ENCODE measurements at places on chromosomes 4 and X.

DNA sequence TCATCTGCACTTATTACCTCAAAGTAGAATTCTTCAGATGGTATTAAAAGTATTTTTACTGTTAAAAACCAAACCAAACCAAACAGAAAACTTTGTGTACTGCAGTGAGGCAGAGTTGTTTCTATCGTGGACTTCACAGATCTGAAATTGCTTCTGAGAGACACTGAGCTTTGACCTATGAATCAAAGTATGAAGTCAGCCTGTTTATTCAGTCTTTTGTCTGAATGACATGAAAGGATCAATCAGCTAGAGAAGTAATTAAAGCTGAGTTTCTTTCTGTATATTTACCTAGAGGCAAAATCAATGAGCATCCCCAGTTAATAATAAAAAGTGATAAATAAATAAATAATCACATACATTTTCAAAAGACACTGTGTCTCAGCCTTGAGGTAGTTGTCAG, 2121.0 kb downstream of the PCDH7 start:
- DNase-seq, result no peak

GRCh38 chr4:8362483-8362882, 78.0 kb downstream of the ACOX3 start:
- no peak for DNase-seq

GRCh38 chr4:156779774-156780173, 191.8 kb downstream of the PDGFC start:
- DNase-seq, result peak; percentile 95

DNA sequence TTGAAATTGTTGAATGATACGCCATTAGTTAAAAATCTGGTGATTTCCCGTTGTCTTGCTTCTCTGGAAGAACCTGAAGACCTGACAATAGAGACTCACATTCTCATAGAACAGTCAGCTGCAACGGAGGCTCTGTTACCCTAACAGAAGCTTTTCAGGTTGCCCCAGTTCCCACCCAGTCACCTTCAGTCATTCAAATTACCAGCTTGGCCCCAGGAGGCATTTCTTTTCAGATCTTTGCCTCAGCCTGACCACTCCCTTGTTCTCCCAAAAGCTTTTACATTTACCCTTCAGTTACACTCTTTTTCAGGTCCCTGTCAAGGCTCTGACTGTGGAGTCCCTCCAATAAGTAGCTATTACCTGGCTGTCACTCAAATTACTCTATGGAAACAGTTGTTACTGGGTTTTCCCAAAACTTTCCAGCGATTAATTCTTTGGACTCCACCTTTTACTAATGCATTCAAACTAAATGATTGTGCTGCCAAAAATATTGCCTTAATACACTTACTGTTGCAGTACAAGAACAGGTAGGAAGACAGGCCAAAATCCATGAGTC, 162.2 kb upstream of the FTHL17 start:
- DNase-seq, result no peak

GRCh38 chr4:74322301-74322700, 14.0 kb downstream of the EPGN start:
- no peak for DNase-seq

- no peak for DNase-seq
These were observed 83.8 kb upstream of the STOX2 start for GRCh38 chr4:183821076-183821853.

GRCh38 chrX:122945328-122945727, 238.8 kb upstream of the GRIA3 start:
- peak; percentile 8 for DNase-seq

DNA sequence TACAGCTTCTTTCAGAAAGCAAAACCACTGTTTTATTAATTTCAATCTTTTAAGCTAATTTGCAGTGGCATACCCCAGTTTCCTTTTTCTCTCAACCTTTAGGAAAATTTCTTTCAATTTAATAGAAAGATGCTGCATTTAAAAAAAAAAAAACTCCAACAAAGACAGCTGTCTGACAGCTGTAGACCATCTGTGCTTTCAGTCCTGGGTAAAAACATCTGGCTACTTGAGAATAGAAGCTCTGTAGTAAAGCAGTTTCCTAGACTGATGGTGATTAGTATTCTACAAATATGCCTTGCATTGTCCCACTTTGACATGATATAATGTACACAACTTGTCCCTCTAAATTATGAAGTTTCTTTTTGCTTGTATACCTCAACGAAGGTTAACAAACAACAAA, 197.8 kb downstream of the EDA start:
- DNase-seq, result no peak

DNA sequence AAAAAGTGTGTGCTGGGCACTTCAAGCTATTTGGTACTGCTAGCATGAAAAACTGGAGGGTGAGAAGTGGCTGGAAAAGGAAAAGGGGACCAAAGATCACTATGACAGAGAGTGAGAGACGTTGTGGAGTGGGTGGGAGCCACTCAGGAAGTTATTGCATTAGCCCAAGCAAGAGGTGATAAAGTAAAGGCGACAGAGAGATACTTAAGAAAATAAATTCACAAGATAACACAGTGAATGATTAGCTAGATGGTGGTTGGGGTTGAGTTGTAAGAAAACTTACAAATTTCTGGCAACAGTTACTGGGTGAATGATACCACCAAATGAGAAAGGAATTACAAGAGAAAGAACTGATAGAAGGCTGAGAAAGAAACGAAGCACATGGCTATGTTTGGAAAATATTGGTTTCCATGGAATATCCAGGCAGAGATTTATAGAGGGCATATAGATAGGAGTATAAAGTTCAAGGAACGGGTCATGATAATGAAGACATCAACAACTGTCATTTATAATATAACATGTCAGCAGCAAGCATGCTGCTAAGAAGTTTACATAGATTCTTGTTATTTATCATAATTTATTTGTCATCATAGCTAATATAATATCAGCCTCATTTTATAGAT, 60.7 kb downstream of the CASK start:
- DNase-seq, result no peak

DNA sequence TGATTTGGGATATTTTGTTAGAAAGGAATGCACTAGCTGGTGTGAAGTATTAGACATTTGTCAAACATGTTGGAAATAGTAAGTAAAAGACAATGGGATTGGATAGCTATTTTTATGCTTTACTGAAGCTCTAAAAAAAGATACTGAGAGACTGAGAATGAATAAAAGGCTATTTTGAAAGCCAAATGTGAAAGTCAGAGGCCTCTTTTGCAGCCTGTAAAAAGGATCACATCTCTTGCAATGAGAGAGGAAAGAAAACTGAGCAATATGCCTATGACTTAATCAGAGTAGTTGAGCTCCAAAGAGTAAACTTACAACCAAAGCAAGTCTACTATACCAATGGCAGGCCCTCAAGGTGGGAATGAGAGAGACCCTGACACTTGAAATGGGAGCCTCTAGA, 212.6 kb upstream of the LCORL start:
- DNase-seq, result no peak

DNA sequence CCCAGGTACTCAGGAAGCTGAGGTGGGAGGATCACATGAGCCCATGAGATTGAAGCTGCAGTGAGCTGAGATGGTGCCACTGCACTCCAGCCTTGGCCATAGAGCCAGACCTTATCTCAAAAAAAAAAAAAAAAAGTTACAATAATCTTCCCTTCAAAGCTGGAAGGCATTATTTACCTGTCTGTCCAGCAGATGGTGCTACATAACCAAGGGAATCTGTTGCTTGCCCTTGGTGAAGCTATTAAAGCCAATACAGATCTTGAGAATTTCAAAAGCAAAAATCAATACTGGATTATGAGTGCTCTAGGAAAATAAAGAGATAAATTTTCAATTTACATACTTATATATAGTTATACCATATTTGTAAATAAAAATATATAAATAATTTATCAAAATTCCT, 25.9 kb downstream of the PKD2 start:
- peak; percentile 61 for DNase-seq

DNA sequence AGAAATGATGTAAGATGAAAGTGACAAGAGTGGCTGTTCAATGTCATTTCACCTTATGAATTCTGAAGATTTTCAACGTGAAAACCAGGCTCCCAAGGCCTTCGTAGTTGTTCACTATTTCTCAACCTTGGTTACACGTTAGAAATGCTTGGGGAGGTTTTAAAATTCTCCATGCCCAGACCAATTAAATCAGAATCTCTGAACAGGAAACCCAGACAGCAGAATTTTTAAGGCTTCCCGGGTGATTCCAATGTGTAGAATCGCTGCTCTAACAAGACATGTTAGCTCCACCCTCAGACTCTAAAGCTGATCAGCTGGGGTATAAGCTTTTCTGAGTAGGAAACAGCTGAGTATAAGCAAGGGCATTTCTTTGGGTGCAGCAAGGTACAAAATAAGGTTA, 160.4 kb upstream of the TET2 start:
- DNase-seq, result no peak

- DNase-seq, result no peak
These were observed 1272.6 kb downstream of the PCDH19 start for GRCh38 chrX:99137488-99137887.

GRCh38 chrX:121886557-121886956, 839.1 kb downstream of the GLUD2 start:
- DNase-seq, result peak; percentile 0

- no peak for DNase-seq
These were observed 74.8 kb downstream of the HTRA3 start for GRCh38 chr4:8344377-8344776.

GRCh38 chr4:66489783-66490452, 819.6 kb upstream of the EPHA5 start:
- peak; percentile 71 for DNase-seq

DNA sequence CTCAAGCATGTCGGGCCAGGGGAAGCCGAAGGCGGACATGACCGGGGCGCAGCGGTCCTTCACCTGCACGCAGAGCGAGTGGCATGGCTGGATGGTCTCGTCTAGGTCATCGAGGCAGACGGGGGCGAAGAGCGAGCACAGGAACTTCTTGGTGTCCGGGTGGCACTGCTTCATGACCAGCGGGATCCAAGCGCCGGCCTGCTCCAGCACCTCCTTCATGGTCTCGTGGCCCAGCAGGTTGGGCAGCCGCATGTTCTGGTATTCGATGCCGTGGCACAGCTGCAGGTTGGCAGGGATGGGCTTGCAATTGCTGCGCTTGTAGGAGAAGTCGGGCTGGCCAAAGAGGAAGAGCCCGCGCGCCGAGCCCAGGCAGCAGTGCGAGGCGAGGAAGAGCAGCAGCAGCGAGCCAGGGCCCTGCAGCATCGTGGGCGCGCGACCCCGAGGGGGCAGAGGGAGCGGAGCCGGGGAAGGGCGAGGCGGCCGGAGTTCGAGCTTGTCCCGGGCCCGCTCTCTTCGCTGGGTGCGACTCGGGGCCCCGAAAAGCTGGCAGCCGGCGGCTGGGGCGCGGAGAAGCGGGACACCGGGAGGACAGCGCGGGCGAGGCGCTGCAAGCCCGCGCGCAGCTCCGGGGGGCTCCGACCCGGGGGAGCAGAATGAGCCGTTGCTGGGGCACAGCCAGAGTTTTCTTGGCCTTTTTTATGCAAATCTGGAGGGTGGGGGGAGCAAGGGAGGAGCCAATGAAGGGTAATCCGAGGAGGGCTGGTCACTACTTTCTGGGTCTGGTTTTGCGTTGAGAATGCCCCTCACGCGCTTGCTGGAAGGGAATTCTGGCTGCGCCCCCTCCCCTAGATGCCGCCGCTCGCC, at the start of gene SFRP2:
TSS of gene SFRP2 (minus strand) at position 671 of the 864 bp plus-strand sequence. CDS start at position 423, 248 bp downstream.
- peak; percentile 27 for DNase-seq

- DNase-seq, result no peak
These were observed 11.4 kb downstream of the MAOB start for GRCh38 chrX:43870758-43871419.

DNA sequence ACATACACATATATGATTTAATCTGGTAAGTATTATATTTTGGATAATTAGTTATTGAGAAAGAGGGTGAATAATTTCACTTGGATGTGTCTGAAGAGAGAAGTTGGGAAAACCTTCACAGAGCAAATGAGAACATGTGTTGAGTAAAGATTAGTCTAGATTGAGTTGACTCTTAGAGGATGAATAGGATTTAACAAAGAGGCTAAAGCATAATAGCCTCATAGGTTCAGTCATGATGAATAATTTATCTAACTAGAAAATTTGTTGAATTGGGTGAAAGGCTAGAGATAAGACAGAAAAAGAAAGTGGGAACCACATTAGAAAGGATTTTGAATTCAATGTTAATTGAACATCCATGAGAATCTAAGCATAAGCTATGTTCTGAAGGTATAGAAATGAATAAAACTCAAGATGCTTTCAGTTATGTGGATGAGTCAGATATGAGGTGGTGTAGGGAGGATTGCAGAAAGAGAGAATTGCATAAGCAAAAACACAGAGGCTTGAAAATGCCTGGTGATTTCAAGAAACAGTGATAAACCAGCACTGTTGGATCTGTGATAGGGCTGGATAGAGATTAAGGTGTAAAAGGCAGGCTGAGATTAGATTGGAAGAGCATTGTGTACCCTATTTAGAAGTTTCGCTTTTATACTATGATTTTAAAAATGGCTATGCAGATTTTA, 207.6 kb upstream of the NR3C2 start:
- DNase-seq, result peak; percentile 1

GRCh38 chr4:56906489-56907393, 959 bp upstream of the REST start:
- no peak for DNase-seq

DNA sequence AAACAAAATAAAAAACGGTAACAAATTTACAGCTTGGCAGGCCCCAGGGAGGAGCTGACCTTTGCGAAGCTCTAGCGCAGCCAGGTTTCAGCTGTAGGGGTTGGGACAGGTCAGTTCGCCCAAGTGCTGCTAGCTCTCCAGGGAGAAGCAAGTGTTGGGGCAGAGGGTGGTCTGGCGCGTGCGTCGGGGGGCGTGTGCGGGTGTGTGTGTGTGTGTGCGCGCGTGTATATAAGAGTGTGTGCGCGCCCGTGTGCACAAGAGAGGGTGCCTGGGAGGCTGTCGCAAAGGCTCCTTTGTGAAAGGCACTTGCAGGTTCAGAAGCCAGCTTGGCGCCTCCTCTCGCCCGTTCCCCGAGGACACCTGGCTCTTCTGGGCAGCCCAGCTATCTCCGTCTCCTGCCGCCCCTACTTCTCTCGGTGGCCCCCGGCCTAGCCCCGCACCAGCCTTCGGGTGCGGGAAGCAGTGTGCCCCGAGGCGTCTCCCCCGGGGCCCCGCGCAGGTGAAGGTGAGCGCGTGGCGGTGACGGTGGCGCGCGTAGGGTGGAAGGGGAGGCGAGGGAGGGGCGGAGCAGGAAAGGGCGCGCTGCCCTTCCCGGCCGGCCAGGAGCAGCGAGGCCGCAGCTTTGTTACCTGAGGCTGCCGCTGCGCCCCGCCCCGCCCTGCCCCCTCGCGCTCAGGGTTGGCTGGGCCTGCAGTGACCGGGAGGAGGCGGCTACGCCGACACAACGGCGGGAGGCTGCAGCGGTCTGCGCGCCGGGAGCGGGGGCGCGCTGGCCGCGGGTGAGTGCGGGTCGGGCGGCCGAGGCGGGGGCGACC, at the start of gene FHDC1:
TSS of gene FHDC1 (plus strand) at position 693 of the 815 bp plus-strand sequence. CDS start 6,735 bp downstream, outside the sequence.
- DNase-seq, result no peak

GRCh38 chr4:151930372-151930771, 169.6 kb upstream of the GATB start:
- DNase-seq, result no peak

- peak; percentile 50 for DNase-seq
These were observed 6.7 kb upstream of the ERCC6L start for GRCh38 chrX:72245461-72246089.

- DNase-seq, result peak; percentile 78
These were observed 260.7 kb downstream of the COL25A1 start for GRCh38 chr4:109041463-109042360.

Data from fibroblast of skin of abdomen (primary cell).